HEK293T (cell line): ENCODE measurements at places on chromosomes 11 and 22.

- no peak for DNase-seq
Measured at GRCh38 chr11:109093354-109093753, 328.6 kb upstream of the C11orf87 start.

- no peak for DNase-seq
Measured at GRCh38 chr11:125410091-125410490, 86.0 kb downstream of the FEZ1 start.

DNA sequence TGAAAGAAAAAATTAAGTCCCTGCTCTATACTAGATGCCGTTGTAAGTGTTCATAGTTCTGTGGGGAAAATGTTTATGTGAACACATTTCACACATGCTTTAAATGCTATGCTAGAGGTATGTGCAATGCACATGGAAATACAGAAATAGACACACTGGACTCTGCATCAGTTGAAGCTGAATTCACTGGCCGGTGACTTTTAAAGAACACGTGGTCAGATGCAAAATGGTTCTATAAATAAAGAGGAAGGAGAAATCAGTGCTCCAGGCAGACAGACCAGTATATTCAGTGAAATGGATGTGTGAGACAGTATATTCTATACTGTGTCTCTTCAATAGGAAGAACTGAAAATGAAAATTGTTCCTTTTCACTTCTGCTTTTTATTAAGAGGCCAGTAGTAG is 29.9 kb downstream of the TRPC6 start:
- no peak for DNase-seq

DNA sequence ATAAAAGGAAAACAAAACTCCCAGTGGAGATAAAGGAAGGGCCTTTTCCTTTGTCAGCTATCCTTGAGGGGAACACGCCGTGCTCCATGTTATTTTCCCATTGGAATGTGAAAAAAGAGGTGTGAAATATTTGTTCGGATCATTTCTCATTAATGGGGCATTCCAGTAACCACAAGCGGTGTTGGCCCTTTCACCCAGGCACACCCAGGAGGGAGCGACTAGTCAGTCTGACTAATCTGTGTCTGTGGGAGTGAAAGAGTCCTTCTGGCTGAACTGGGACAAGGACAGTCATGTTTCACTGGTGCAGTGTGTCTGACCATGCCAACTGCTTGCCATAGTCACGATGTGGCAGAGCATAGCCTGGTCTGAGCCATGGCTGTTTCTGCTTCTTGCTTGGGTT is 13.0 kb upstream of the MYEOV start:
- DNase-seq = no peak

GRCh38 chr11:94139416-94139815 is 10.8 kb downstream of the PANX1 start:
- DNase-seq = no peak

- DNase-seq = peak; percentile 84
Measured at GRCh38 chr11:107590460-107591377, at the start of gene ELMOD1. Gene ELMOD1 (plus strand): TSS chr11:107591147. CDS start chr11:107618190, 27,043 bp downstream.

GRCh38 chr11:67418476-67419281 is 3.2 kb downstream of the CARNS1 start:
- DNase-seq = no peak
